ENCODE measurements at places on chromosomes 16 and 17.

DNA sequence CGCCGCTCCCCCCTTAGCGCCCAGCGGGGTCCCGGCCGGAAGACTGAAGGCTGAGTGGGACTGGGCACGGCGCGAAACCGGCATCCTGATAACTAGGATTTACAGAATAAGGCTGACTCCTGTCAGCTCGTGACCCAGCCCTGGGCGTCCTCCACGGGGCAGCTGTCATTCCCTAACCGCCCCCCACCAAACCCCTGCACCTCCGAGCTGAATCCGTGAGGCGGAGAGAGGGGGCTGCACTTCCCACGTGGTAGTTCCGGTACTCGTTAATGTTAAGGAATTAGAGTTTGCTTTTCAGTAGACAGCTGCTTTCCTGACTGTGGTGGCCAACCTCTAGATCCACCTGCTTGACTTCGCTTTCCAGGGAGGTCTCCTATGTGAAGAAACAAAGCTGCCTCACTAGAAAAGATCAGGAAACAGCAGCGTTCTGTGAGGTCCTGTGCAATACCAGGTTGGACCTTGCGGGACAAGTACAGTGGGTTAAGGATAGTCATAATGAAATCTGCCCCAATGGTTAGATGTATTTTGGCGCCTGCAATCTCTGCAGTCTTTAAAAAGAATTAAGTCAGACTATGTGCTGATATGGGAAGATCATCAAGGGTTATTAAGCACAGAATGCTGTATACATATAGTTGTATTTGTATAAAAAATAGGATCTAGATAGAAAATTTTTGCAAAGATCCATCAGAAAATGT, 1.1 kb upstream of the WBP2 start:
- peak; percentile 63 for DNase-seq

DNA sequence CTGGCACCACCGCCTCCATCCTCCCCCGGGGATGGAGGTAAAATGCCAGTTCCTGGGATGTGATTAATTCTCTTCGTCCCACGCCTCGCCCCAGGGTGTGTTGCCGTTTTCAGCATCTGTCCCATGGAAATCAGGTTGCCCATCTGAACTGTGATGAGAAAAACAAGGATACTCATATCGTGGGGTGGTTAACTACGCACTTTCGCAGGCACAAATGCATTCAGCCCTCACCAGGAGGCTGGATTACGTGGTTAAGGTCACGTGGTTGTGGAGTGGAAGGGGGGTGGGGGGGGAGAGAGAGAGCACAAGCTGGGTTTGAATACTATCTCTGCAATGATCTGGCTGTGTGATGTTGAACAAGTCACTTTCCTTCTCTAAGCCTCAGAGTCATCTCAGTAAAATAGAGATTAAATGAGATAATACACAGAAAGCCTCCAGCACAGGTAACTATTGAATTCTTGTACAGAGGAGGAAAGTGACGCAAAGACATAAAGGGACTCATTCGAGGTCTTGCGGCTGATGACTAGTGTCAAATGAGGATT, 74.7 kb downstream of the BMERB1 start:
- DNase-seq = no peak

DNA sequence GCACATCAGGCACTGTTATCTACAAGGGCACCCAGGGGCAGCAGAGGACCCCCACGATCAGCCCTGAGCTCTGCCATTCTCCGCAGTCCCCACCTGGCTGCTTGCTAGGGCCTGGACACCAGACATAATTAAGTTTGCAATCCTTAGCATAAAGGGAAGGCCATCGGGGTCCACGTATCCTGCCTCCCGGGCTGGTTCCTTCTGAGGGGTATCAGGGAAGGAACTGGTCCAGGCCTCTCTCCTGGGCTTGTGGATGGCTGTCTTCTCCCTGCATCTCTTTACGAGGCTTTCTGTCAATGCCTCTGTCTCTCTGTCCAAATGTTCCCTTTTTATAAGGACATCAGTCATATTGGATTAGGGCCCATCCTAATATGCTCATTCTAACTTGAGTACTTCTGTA, 77.8 kb downstream of the CYLD start:
- DNase-seq = no peak

GRCh38 chr16:8808613-8809353, 11.1 kb downstream of the PMM2 start:
- no peak for DNase-seq

DNA sequence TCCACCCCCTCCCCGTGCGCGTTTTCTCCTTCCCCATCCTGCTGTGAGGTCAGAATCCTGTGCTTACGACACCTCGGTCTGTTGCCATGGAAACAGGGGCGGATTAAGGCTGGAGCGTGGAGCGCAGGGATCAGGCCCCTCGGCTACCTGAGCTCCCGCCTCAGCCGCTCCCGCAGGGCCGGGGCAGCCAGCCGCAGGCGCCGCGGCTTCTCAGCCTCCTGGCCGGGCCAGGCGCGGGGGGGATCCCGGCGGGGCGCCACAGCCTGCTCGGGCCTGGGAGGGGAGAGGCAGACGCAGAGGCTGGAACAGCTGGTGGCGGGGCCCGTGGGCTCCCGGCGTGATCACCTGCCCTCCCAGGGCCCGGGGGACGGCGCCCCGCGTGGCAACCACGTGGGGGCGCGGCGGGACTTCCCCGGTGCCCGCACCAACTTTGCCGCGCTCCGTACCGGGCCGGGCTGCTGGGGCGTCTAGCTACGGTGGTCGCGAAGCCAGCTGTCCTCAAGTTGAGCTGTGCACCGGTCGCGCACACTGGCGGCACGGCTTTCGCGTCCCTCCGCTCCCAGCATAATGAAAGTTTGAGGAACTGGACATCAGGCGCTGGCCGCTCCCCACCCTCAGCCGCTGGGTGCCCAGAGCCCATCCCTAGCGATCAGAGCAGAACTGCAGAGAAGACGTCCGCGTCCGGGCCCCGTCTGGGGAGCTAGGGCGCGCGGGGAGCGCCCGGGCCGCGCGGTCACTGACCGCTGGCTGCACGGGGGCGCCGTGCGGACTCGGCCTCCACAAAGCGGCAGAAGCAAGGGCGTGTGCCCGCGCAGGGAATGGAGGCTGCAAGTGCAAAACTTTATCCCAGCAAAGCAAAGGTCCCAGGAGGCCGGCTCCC, 1.2 kb downstream of the RTN4RL1 start:
- peak; percentile 90 for DNase-seq

DNA sequence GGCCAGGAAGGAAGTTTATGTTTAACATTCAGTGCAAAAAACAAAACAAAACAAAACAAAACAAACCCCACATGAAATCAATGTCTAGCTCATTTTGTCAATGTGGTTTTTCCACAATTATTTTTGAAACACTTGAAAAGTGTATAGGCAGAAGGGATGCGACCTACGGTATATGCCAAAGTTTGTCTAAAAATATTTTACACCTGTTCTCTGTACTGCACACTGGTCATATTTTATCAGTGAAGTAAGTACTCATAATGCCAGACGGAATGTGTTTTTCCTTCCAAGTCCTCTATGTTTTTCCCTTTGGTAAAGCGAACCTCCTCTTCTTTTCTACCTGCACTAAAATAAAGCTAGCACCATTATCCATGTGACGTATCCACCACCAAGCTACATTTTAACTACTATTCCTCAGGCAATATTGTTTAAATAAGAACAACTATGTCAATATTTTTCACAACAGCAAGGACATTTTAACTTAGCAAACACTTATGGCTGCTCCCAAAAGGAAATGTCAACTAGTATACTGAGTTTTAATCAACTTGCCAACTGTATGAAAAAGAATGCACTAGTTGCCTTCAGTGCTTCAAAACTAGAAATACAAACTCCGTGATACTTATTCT, 10.3 kb downstream of the TOB1 start:
- no peak for DNase-seq

- DNase-seq = no peak
These were observed 8.1 kb upstream of the ABCA5 start for GRCh38 chr17:69335058-69335457.

GRCh38 chr17:6069539-6070429, at the start of gene WSCD1:
WSCD1 (plus strand) TSS chr17:6070379; CDS start chr17:6080659, 10,280 bp downstream.
- peak; percentile 64 for DNase-seq

DNA sequence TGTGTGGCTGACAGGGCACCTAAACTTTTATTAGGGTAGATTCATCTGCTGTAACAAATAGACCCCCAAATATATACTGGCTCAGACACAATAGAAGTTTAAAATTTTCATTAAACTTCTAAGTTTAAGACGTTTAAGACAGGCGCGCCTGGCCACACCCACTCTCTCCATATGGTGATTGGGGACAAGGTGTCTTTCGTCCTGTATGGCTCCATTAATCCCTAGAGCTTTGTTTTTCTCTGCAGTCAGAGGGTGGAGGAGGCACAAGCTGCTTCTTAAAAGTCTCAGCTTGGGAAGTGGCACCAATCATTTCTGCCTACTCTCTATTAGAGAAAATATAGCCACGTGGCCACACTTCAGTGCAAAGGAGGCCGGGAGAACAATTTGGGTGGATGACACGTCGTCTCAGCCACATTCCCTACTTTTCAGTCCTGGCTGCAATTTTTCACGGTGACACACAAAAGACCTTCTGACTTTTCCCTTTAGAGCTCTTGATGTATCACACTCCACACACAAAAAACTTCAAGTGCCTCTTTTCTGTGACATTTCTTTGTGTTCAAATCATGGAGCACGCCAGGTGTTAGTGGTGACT, 125.5 kb upstream of the CACNG3 start:
- DNase-seq = no peak

- no peak for DNase-seq
These were observed 29.2 kb downstream of the ATPAF2 start for GRCh38 chr17:18009609-18010420.

DNA sequence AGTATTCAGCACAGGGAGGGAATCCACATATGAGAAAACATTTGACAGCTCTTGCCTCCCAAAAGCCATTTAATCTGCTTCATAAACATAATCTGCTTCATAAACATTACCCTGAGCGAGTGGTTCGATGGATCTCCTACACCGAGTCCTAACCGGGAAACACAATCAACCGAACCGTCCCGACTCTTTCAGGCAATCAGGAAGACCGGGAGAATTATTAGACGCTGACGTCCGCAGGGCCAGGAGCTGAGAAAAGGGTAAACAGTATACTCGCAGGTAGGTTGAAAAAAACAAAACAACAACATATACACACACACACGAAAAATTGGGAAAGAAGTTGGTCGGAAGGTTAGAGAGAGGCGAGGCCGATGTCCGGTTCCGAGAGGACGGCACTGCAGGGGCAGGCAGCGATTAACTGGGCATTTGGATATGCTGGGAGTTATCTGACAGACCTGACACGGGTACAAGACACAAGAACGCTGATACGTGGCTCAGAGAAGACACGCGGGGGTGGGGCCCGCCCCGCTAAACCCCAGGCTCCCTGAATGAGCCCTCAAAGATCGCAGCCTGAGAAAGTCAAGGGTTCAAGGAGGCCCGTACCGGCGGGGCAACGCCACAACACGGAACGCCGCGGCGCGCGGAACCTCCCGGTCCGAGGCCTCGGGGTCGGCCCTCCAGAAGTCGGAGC, 585 bp downstream of the AP1G1 start:
- no peak for DNase-seq

GRCh38 chr16:66315210-66315825, 51.2 kb upstream of the CDH5 start:
- peak; percentile 72 for DNase-seq

GRCh38 chr17:41959336-41960095, 7.1 kb upstream of the CNP start:
- no peak for DNase-seq

GRCh38 chr16:83037102-83037501, 410.3 kb downstream of the CDH13 start:
- no peak for DNase-seq

DNA sequence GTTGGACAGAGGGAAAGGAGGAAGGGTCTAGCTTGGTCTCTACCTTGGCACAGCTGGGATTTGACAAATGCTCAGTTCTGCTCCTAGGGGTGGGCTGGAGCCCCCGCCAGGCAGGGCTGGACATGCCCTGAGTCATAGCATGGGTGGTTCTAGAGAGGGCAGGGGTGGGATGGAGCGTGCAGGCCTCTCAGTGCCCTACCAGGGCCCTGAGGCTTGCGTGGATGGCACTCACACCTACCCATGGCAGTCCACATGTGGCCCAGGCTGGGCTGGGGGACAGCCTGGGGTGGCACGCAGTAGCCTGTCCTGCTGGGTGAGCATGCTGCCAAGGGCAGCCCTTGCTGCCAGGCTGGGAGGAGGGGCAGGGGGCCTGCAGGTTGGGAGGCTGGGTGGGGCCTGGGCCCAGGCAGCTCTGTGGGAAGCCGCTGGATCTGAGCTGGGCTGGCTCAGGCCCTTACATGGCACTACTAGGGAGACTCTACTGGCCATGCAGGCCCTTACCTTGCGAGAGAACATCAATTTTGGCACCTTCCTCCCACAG, 11.2 kb downstream of the DOC2B start:
- DNase-seq = no peak

DNA sequence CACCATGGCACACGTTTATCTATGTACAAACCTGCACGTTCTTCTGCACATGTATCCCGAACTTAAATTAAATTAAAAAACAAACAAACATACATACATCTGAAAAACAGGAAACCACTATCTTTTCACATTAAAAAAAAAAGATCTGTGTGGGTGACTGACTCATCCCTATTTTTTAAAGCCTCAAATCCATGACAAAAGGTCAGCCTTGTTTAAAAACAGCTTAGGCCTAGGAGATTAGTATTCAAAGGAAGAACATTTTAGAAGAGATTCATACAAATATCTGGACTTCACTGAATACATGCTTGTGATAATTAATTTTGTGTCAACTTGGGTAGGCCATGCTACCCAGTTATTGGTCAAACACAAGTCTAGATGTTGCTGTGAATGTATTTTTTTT, 4.7 kb upstream of the PRKAR1A start:
- DNase-seq = no peak

DNA sequence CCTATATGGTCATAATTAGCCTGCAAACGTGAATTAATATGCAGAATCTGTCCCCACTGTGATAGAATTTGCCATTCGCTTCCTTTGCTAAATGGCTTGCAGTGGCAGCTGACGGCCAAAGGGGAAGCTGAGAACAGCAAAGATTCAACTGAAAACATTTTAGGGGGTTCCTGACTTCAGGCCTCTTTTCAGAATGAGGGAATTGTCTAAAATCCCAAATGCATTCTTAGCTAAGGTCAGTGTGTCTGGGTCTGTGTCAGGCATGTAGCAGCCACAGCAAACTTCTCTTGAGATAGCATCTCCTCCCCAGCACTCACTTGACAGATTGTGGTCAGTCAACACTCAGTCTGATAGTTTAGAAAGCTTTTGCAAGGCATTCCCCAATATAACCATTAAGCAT, 701.1 kb downstream of the WWOX start:
- DNase-seq = no peak
